T-helper 17 cell (primary cell): ENCODE measurements at places on chromosomes 16 and 17. TPM values are rescaled to one million over a fixed set of nuclear protein-coding genes. Genes with fewer than 3 reads are reported as not detected.

- peaks cover 6% of the 10 kb centered on the region for H3K36me3 ChIP-seq
- DNase-seq = no peak
- no peak overlapping the region for H3K4me3 ChIP-seq
- no peak overlapping the region for H3K27ac ChIP-seq
- peaks cover 7% of the 10 kb centered on the region for H3K4me1 ChIP-seq
Observed at GRCh38 chr17:19290066-19290705, 53.0 kb downstream of the EPN2 start.

Gene NPTX1
- 0.07 TPM for total RNA-seq

Gene WNT9B
- total RNA-seq = not detected

Gene CCNF
- total RNA-seq = 3.3 TPM
